Kidney capillary endothelial cell (primary cell): ENCODE measurements at places on chromosomes 13 and 19.

- DNase-seq = peak; percentile 52
Measured at GRCh38 chr19:46537136-46538097, 41.8 kb upstream of the PNMA8B start.

- no peak for DNase-seq
Measured at GRCh38 chr19:38424272-38424671, 1.7 kb downstream of the RASGRP4 start.

DNA sequence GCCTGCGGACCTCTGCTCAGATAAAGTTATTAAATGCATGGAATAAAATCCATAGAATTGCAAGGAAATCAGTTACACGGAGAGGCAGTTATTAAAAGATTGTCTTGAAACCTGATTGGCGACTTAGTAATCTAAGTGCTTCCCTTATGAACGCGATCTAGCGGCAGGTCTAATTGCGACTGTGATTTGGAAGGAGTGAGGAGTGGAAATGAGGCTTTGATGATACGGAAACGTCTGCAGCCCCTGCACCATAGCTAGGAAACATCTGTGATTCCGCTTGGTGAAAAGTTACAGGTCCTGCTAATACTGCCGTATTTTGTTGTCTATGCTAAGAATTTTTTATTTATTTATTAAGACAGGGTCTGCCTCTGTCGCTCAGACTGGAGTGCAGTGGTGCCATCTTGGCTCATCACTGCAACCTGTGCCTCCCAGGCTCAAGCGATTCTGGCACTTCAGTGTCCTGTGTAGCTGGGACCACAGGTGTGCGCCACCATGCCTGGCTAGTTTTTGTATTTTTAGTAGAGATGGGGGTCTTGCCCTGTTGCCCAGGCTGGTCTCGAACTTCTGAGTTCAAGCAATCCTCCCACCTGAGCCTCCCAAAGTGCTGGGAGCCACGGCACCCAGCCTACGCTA lies 887 bp downstream of the NDUFS7 start:
- no peak for DNase-seq

- DNase-seq = peak; percentile 63
Measured at GRCh38 chr13:92346046-92346445, 880.6 kb upstream of the GPC6 start.

- no peak for DNase-seq
Measured at GRCh38 chr13:113879494-113880360, 15.9 kb upstream of the GAS6 start.

DNA sequence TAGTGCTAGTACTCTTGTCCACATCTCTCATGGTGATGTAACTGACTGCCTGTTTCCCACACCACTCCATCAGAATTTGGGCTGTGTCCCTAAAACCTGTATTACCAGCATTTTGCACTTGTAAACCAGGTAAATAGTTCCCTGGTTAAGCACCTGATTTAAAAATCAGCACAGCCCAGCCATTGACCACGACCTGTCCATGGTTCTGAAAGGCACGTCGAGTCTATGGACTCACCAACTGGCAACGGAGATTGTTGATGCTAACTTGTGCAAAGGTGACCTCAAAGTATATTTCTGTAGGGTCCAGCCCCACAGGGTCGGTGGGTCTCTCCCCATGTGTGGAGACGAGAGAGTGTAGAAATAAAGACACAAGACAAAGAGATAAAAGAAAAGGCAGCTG lies 46.7 kb upstream of the ZNF835 start:
- DNase-seq = no peak

DNA sequence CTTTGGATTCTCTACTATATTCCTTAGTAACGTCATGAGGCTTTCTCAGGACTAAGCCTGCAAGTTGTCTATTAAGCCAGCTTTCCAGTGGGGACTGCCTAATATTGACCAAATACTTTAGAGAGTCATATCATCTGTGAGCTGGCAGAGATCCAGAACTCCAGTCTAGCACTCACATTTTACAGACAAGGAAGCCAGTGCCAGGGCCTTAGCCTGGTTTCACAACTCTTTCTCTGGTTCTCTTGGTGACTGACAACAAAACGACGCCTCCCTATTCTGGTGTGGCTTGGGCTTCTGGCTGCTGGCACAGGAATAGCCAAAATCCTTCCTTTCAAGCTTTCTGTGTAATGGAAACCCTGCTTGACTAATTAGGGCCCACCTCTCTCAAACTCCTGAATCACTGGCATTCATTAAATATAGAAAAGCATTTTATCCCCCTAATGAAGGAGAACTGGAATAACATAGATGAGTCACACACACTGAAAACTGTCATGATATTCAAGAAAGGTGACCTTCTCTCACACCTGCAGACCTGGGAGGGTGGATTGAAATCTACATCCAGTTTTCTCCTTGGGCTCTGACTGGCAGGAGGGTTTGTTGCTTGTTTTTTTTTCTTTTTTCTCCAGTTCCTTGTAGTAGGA lies 75.2 kb upstream of the UBL3 start:
- no peak for DNase-seq
